AG10803 (cell line): ENCODE measurements at places on chromosomes 1 and 21.

GRCh38 chr1:1540090-1540817 lies at the start of gene TMEM240:
Gene TMEM240 (minus strand): TSS chr1:1540624. CDS start chr1:1540346, 278 bp downstream.
- DNase-seq, result peak; percentile 73

GRCh38 chr1:243254233-243254926 lies 701 bp downstream of the CEP170 start:
- DNase-seq, result peak; percentile 64

DNA sequence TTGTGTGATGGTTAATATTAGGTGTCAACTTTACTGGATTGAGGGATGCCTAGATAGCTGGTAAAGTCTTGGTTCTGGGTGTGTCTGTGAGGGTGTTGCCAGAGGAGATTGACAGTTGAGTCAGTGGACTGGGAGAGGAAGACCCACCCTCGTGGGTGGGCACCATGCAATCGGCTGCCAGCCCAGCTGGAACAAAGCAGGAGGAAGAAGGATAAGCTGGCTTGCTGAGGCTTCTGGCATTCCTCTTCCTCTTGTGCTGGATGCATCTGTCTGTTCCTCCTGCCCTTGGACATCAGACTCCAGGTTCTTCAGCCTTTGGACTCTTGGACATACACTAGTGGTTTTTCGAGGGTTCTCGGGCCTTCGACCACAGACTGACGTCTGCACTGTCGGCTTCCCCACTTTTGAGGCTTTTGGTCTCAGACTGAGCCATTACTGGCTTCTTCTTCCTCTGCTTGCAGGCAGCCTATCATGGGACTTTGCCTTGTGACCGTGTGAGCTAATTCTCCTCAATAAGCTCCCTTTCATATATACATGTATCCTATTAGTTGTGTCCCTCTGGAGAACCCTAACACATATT lies 184.3 kb upstream of the LMO4 start:
- no peak for DNase-seq

DNA sequence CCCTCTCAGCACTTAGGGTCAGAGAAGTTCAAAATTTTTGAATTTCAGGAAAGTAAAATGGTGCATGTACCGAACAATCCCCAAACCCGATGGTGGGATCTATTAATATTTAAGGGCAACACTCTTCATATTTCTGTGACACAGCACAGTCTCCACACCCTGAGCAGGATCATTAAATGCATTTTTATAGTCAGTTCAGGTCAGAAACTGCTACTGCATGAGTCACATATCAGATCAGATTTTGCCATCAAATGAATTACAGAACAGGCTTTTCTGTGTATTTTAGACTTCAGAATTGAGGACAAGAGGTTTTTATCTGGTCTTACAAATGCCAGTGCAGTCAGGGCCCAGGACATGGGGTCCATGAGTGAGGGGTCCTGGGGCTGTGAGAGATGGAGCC lies 79.2 kb downstream of the RIPK4 start:
- no peak for DNase-seq

GRCh38 chr1:91281782-91282181 lies 122.9 kb downstream of the HFM1 start:
- no peak for DNase-seq

DNA sequence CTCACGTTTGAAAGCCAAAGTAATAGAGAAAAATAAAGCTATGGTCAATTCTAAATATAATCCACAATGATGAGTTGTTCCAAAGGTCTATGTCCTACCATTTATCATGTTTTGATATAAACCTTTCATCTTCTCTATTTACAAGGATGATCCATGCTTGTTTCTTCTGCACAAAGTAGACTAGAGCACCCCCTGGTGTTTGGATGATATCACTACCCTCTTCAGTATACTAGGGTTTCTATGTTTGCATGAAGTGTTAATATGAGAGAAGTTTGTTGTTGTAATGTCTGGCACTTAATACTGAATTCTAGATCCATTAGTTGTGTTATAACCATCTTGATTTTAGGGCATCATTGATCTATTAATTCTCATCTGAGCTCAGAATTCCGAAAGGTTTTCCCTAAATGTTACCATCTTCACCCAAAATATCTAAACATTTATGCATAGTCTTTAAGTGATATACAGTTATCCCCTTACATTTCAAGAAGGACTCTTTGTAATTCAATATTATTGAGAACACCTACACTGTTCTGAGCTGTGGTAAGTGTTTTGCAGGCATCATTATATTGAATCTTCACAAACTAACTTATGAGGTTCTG lies 21.1 kb downstream of the CLDN8 start:
- peak; percentile 6 for DNase-seq

GRCh38 chr1:2611621-2612437 lies 21.0 kb downstream of the MMEL1 start:
- no peak for DNase-seq

DNA sequence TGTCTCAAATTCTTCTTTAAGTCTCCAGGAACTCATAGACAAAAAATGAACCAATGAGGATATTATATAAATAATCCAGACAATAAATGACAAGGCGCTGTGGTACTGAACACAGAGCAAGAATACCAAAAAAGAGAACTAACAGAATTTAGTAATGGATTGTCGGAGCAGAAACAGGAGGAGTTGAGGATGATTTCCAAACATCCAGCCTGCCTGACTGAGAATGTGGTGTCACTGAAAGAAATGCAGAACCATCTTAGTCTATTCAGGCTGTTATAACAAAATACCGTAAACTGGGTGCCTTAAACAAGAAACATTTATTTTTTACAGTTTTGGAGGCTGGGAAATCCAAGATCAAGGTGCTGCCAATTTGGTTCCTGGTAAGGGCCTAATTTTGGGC lies 79.7 kb downstream of the RGS2 start:
- DNase-seq, result no peak

GRCh38 chr1:189312499-189312898 lies 1165.2 kb downstream of the BRINP3 start:
- no peak for DNase-seq

GRCh38 chr1:157490467-157491165 lies 61.7 kb downstream of the FCRL5 start:
- DNase-seq, result peak; percentile 53

GRCh38 chr1:175373786-175374623 lies 181.4 kb upstream of the KIAA0040 start:
- no peak for DNase-seq

DNA sequence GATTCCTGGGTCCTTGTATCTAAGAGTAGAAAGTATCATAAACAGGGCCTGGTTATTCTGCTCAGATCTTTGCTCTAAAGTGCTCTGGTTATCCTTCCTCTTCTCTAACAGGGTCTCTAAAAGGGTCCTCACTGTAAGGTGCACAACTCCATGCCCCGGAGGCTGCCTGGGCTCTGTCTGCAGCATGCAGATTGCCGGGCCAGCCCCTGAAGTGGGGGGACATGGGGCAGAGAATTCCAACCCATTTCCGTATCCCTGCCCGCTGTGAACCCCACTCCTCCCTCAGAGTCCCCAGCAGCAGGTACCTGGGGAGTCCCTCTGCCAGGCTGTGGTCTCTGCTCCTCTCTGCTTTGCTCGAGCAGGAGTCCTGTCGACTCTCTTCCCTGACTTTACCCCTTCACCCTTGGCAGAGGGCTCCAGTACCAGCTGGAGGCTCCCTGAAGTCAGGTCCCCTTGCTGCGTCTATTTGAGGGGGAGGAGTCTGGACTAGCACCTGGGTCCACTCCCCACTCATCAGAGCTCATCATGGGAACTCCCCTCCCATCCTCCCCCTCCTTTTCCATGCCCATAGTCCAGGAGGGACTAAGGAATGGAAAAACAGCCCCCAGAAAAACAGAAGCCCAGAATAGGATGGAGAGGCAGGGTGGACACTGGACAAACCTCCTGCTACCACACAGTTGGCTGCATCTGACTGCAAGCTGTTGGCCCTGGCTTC lies 12.1 kb downstream of the BLACAT1 start:
- no peak for DNase-seq

- DNase-seq, result peak; percentile 20
Measured at GRCh38 chr1:208054485-208054884, 143.6 kb upstream of the CD34 start.

DNA sequence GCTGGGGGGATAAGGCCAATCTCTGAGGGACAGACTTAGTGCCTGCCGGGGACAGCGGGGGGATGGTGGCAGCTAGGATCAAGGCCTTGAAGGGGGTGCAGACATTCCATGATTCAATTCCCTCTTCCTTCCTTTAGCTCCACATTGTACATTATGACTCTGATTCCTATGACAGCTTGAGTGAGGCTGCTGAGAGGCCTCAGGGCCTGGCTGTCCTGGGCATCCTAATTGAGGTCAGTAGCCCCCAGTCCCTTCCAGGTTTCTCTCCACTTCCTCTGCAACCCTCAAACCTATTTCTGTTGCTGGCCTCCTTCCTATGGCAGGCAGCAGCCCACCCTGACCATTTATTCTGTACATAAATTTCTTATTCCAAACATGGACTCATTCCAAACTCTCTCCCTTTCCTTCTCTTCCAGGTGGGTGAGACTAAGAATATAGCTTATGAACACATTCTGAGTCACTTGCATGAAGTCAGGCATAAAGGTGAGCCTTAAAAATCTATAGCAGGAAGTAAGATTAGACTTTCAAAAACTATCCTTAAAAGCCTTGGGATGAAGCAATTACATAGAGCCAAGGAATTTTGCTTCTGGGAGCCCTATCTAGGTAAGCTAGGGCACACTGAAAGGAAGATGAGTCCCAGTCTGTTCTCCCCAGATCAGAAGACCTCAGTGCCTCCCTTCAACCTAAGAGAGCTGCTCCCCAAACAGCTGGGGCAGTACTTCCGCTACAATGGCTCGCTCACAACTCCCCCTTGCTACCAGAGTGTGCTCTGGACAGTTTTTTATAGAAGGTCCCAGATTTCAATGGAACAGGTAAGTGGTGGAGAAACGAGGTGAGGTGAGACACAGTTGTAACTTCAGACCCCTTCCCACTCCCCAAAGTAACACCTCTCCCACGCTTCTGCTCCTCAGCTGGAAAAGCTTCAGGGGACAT lies 5.1 kb downstream of the CA14 start:
- DNase-seq, result no peak

DNA sequence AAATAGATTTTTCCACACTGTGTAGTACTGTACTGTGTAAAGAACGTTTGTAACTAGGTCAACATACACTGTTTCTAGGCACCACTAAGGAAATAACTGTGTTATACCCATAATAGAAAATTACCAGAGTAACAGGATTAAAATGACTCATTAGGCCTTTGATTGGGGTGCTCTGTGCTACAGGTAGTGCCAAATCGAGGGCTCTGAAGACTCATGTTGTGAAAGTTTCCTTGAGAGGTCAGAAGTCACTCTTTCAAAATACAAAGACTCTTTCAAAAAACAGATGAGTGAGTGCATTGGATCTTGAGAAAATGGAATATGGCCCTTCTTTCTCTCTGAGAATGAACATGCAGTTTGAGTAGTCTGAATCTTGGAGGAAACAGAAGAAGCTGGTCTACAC lies 143.0 kb downstream of the MRPL39 start:
- DNase-seq, result no peak

- no peak for DNase-seq
Measured at GRCh38 chr1:13643017-13643416, 57.0 kb upstream of the PRDM2 start.

- no peak for DNase-seq
Measured at GRCh38 chr1:188128761-188129160, 1300.0 kb downstream of the PLA2G4A start.

GRCh38 chr1:151653397-151653796 lies 41.5 kb downstream of the SNX27 start:
- DNase-seq, result peak; percentile 80

DNA sequence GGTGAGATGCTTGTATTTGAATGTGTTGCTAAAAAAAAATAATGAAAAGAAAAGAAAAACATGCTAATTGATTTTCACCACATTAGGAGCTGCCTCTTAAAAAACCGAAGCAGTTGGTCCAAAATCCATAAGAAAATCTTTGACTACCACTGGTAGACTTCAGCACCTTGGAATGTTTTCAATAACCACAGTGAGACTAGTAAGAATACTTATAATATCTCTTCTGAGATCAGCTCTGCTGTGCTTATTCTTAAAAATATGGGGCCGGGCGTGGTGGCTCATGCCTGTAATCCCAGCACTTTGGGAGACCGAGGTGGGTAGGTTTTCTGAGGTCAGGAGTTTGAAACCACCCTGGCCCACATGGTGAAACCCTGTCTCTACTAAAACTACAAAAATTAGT lies 15.1 kb downstream of the NFYC start:
- DNase-seq, result no peak

DNA sequence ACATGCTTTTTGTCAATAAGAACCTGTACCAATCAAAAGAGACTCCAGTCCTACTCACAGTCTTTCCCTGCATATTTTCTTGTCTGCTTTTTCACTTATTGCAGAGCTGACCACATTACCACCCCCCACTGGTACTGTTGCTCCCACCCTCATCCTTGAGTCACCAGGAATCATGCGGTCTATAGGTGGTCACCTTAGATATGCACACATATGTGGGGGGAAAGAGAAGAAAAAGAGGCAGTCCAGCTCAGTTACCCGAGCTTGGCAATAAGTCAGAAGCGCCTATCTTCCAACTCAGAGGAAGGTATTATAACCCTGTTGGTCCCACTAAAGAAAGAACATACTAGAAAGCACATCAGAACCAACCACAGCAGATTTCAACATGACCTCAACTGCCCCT lies 119.2 kb downstream of the SMYD2 start:
- DNase-seq, result no peak

- no peak for DNase-seq
Measured at GRCh38 chr1:162192306-162192678, 122.8 kb downstream of the NOS1AP start.

DNA sequence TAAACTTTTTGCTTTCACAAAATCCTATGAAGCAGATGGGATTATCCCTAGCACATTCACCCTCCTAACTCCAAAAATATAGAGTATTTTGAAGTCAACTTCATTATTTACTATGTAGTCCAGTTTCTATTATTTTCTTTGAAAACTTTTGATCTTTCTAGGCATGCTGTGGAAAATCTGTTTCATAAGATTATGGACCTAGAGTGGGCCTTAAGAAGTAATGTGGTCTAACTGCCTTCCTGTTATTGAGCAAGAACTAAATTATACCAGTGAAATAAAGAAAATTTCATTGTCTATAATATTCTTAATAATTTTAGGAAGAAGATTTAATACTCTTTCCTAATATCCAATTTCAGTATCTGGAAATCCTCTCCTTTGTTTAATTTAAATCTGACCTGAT lies 58.1 kb downstream of the PRKACB start:
- no peak for DNase-seq

DNA sequence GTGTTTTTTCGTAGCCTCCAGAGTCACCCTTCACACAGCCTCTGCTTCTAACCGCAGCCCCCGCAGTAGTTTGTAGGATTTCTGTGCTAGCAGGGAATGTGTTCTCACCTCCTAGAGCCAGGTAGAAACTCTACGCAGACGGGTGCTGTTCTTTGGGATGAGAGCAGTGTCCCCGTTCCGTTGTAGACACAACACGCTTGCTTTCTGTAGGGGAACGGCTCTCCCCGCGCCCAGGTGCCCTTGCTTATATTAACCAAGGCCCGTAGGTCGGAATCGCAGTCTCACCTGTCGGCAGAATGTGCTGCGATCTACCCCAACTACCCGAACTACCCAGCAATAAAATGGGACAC lies 111.8 kb upstream of the NBPF11 start:
- DNase-seq, result no peak
